ENCODE measurements at places on chromosomes 1 and 21. TPM values are rescaled to one million over a fixed set of nuclear protein-coding genes. Genes with fewer than 3 reads are reported as not detected.

DNA sequence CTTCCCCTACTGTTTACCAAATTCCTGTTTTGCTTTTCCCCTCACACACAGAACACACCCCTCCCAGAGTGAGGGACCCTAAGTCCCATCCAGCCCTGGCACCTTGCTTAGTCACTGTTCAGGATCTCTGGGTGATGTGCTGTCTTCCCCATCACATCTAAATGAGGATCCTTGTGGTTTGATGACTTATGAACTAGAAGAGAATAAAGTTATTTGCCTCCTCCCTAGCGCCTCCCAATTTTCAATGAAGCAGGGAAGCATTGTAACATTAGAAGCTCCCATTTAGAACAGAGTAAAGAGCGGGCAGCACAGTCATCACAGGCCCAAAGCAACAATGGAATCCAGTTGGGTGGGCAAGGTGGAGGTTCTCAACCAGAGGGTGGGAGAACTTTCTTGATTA is 27.0 kb downstream of the DISC1 start:
- no peak for DNase-seq
- H3K4me3 ChIP-seq: no peak overlapping the region
- peak overlapping the region; percentile 44 for H3K27ac ChIP-seq
- H3K27me3 ChIP-seq: no peaks in the 10 kb centered on the region
- peaks cover 39% of the 10 kb centered on the region for H3K36me3 ChIP-seq

- no peak overlapping the region for H3K27ac ChIP-seq
- peak; percentile 41 for DNase-seq
Observed at GRCh38 chr1:118151312-118151937, 33.6 kb downstream of the SPAG17 start.

GRCh38 chr21:35926003-35926740 is 134.2 kb downstream of the SETD4 start:
- no peaks in the 10 kb centered on the region for H3K4me1 ChIP-seq
- peaks cover 9% of the 10 kb centered on the region for H3K27me3 ChIP-seq
- no peak for DNase-seq
- H3K27ac ChIP-seq: no peak overlapping the region
- no peaks in the 10 kb centered on the region for H3K36me3 ChIP-seq
- H3K4me3 ChIP-seq: no peak overlapping the region

GRCh38 chr1:220732137-220732536 is 16.0 kb upstream of the MTARC2 start:
- H3K27ac ChIP-seq: no peak overlapping the region
- H3K4me3 ChIP-seq: no peak overlapping the region
- no peaks in the 10 kb centered on the region for H3K36me3 ChIP-seq
- peaks cover 3% of the 10 kb centered on the region for H3K27me3 ChIP-seq

- no peaks in the 10 kb centered on the region for H3K36me3 ChIP-seq
- H3K27ac ChIP-seq: no peak overlapping the region
- DNase-seq: no peak
- H3K4me3 ChIP-seq: no peak overlapping the region
Observed at GRCh38 chr1:205792481-205792881, 17.2 kb upstream of the RAB29 start.

Gene LY9
- total RNA-seq: 45.9 TPM

Gene SSR2
- total RNA-seq: 235 TPM

DNA sequence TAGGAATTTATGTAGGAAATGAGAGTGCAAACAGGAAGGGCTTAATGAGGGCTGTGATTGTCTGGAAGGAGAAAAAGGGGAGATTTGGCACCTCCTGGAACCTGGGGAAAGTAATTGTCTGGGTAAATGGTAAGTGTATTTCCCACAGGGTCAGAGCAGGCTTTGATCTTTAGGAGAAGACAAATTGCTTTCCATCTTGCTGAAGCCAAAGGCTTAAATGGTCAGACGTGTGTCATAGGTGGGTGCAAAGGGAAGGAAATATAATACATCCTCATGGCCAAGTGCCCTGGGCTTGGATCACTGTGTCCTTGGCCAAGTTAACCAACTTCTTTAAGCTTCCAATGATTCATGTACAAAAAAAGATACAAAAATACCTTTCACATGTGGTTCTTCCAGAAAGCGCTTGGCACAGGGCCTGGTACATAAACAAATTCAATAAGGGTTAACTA is 1.3 kb upstream of the DUSP23 start:
- no peaks in the 10 kb centered on the region for H3K36me3 ChIP-seq

Gene CD53
- 557 TPM for total RNA-seq

Gene LCE1D
- not detected for total RNA-seq

GRCh38 chr21:32367158-32367557 is 25.7 kb downstream of the URB1 start:
- no peak overlapping the region for H3K27ac ChIP-seq
- no peak for DNase-seq
- no peaks in the 10 kb centered on the region for H3K27me3 ChIP-seq
- no peak overlapping the region for H3K4me3 ChIP-seq

Gene CLCN6
- total RNA-seq: 15.7 TPM

All from activated CD4-positive, alpha-beta T cell treated with anti-CD3 and anti-CD28 coated beads, Interleukin-2, amount 10 ng/mL, durations not matched to agents 7 days and 5 days (primary cell).